CD4-positive, alpha-beta T cell treated with Interleukin-6 at 100 ng/mL for 8 hours (primary cell): ENCODE measurements at places on chromosomes 2 and 18.

- no peak for DNase-seq
Observed at GRCh38 chr2:42792087-42792582, 248 bp downstream of the HAAO start.

DNA sequence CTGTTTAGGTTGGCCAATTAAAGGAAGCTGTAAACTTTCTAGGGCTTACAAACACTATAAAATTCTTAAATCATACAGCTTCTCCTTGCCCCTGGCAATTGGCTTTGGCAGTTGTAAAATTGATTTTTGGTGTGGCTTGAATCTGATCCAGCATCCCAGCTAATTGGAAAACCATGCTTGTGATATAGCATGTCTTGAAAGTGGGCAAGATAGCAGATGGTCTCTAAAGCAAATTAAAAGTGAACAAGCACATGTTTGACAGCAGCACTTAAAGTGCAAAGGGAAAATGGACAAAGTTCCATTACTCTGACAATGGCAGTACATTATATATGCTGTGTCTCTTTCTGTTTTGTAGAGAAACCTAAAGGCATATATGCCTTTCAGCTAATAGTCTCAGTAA lies 302.9 kb upstream of the NXPH2 start:
- DNase-seq: no peak

DNA sequence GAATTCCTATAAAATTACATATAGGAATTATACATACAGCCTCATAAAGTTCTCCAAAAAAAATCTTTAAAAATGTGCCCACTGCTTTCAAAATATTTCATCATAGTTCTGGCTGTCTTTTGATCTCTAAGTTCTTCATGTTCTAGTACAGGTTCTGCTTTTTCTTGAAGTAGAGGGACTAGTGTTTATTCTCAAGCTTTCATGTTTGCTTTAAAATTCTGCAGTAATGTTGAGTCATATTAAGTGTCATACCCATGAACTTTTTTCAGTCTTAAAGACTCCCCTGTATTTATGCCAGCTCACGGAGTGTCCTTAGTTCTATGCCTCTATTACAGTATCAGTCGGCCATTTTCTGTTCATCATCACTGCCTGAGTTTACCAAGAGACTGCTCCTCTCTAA lies 54.8 kb upstream of the CCDC141 start:
- no peak for DNase-seq

- DNase-seq: no peak
Observed at GRCh38 chr2:225317186-225317585, 82.3 kb upstream of the NYAP2 start.

- DNase-seq: no peak
Observed at GRCh38 chr2:240972201-240972600, 26.2 kb upstream of the SNED1 start.

GRCh38 chr18:908758-909724 lies 4.4 kb downstream of the ADCYAP1 start:
- DNase-seq: no peak

- no peak for DNase-seq
Observed at GRCh38 chr18:73199151-73199550, 331.4 kb upstream of the NETO1 start.

GRCh38 chr2:69554981-69555380 lies 88.6 kb downstream of the AAK1 start:
- DNase-seq: no peak

DNA sequence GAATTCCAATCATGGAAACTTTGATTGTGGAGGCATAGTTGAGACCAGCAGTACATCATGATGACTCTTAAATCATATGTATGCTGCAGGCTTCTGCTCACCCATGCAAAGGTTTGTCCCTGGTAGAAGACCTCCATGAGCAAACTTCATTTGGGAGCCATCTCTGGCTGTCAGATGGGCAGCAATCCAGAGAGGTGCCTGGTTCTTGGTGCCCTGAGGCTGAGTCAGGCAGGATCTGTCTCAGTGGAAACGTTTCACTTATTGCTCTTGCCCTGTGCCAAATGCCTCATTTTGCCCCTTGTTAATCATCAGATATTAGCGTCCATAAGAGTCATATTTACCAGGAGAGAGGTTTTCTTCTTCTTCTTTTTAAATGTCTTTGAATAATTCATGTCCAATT lies 151.5 kb upstream of the CELF4 start:
- DNase-seq: no peak

- no peak for DNase-seq
Observed at GRCh38 chr2:198991431-198991830, 466.3 kb downstream of the SATB2 start.

DNA sequence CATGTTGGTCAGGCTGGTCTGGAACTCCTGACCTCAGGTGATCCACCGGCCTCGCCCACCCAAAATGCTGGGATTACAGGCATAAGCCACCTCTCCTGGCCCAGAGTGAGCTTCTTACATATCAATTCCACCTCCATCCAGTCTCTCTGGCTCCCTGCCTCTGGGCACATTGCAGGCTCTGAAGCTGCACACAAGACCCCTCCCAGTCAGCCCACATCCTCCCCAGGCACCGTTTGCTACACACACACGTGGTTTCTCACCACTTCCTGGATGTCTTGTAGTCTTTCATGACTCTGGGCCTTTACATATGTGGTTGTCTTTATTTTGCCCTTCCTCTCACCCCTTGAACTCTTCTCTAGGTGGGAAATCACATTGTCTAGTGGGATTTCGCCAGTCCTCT lies 64.0 kb upstream of the CABLES1 start:
- DNase-seq: peak; percentile 90

DNA sequence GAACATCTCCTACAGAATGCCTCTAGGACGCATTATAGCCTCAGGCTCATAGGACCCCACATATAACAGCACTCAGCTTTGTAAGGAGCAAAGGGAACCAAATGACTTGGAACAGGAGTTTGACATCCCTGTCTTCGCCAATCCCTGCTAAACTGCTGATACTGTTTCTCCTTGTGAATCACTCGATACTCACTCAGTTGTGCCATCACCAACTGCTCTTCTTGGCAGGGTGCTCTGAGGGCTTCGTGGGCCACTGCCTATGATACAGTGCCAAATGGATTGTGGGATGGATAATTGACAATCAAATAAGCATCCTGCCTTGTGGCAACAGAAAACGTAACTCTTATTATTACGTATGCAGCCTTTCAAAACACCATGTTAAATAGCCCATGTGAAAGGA lies 396.3 kb downstream of the RIT2 start:
- no peak for DNase-seq

DNA sequence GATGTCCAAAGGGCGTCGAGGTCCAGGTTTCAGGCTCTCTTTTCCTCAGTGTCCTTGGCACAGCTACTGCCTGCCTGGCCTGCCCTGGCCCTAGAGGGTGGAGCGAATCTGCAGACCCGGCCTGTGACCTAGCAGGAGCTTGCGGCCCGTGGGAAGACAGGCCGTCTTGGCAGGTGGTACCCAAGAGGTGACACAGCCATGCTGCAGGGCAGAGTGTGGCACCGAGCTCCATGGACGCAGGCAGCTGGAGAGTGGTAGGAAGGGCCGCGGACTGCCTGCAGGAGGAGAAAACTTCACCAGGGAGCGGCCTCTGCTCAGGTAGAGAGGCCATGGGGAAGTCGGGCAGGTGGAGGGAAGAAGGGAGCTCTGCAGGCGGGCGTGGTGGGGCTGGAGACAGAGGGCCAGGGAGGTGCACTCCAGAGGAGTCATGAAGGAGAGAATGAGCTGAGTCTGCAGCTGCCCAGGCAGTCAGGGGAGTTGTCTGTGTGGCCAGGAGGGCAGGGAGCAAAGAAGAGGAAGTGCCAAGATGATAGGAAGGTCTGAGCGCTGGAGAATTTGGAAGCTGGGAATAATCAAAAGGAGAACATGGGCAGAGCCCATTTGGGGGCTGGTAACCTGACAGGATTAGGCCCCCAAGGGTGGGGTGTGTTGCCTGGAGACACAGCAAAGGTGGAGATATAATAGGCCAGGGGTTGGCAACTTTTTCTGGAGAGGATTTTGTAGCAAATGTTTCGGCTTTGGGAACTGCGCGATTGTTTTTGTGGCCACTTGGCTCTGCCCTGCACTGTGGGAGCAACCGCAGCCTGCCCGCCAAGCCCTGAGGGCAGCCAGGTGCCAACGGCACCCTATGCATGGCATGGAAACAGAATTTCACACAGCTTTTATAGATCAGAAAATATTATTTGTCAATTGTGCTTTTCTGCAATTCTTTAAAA lies 154.4 kb upstream of the PXDN start:
- DNase-seq: no peak

- DNase-seq: no peak
Observed at GRCh38 chr2:191187105-191187829, 36.5 kb upstream of the STAT4 start.

GRCh38 chr18:44771572-44771955 lies 90.9 kb downstream of the SETBP1 start:
- DNase-seq: no peak

DNA sequence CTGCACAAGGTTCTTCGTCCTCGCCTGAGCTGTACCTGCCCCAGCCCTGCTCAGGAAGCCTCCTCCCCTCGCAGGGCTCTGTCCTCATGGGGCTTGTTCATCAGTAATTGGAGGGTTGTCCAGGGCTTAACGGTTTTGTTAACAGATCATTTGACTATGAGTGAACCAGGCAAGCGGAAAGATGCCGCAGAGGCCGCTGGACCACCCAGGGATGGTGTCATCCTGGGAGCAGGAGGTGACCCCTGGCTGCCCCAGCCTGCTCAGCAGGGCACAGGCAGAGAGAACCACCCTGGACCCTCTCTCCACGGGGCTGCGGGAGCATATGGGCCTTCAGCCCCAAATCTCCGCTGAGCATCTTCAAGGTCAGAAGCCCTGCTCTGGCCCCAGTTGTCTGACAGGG lies 264.3 kb downstream of the KLHL29 start:
- no peak for DNase-seq

DNA sequence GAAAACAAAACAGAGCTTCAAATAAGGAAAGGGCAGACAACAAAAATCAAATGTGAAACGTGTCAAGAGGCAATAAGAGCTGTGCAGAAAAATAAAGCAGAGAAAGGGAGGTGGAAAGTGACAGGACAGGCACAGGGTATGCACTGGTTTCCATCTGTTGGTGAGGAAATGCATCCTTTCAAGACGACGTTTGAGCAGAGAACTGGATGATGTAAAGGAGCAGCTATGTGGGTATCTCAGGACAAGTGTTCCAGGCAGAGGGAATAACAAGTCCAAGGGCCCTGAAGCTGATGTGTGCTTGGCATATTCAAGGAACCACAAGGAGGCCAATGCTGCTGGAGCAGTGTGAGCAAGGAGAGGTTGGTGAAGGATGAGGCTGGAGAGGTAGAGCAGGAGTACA lies 168.9 kb upstream of the SERPINE2 start:
- DNase-seq: no peak

- peak; percentile 60 for DNase-seq
Observed at GRCh38 chr2:218166791-218167190, at the start of gene CXCR1. Gene CXCR1 (minus strand): TSS chr2:218166962. CDS start chr2:218165211, 1,751 bp downstream.

DNA sequence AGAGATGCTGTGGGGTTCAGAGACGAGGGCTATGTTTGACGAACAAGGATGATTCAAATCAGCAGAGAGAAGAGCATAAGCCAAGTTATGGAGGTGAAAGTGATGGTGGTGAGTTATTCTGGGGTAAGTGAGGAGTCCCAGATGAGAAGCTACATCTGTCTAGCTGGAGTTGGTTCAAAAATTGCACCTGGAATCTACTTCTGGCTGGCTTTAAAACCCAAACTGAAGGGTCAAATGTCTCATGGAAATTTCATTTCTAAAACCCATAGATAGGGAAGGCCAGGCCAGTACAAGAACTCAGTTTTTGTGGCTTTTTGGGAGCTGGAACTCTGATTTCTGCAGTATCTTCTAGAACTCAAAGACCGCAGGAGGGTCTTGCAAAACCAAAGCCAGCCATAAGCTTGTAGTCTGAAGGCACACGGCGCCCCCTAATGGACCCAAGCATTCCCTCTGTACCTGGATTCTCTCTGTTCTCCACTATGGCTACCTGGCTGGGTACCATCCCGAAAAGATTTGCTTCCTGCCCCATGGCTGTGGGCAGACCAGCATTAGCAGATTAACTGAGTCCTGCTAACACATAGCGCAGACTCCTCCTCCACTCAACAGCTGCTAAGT lies 229.1 kb upstream of the SLC14A2 start:
- no peak for DNase-seq

GRCh38 chr18:11035814-11036495 lies 113.4 kb downstream of the PIEZO2 start:
- no peak for DNase-seq

DNA sequence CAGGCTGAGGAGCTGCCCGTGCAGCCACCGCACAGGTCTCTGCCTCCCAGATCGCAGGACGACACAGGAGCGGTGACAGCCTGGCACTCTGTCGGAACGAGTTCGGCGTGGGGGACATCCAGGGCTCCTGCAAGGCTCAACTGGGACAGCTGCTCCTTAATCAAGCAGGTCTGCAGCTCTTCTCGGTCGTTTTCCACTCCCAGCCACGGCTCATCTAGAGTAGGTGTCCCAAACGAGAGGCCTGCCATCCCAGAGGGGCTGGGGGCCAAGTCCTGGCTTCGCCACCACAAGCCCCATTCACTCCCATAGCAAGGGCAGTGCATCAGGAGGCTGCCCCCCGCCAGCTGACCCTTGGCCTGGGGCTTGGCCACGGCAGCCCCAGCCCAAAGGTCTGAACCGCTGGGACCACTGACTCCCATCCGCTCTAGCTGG lies 22.5 kb downstream of the PASK start:
- no peak for DNase-seq

- no peak for DNase-seq
Observed at GRCh38 chr2:159904959-159905305, 106.9 kb upstream of the CD302 start.

- no peak for DNase-seq
Observed at GRCh38 chr2:123840016-123840415, 185.1 kb upstream of the CNTNAP5 start.

DNA sequence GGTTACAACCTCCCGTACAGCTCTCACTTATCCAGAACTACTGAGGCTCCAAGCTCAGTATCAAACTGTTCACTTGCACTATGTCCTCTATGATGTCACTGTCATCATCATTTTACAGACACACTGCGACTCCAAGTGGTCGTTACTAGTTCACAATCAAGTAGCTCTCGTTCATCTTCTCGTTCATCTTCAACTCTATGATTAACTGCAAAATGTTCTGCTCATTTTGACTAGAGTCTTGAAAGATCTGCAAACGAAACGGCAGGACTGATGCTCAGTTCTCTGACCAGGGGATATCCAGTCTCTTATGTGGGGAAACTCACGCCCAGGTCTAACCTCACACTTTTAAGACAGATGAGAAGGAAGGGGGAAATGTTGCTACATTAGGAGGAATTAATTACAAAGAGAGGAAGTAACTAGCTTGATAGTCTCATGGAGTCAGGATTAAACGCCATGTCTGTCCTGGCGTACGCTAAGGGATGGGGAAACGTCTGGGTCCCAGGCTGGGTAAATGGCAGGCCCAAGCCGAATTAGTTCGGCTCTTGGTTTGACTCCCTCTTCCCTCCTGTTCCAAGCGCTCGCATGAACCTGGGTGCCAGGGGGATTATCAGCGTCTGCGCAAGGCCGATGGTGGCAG lies 794 bp upstream of the CHCHD5 start:
- no peak for DNase-seq

- no peak for DNase-seq
Observed at GRCh38 chr2:7895289-7895688, 786.6 kb upstream of the ID2 start.

DNA sequence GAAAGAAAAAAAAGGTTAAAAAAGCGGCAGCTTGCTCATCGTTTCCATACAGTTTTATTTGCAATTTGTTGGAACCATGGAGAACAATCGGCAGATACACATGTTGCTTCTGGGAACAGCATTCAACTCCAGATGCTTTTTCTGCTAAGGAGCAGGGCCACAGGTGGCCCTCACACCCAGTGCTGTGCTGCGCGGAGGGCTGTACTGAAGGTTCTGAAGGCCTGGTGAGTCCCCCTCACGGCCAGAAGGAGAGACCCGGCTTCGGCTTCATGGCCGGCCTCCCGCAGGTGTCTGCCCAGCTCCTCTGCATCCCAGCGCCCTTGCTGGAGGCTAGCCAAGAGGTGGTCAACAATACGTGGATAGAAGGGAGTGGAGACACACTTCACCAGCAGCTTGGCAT lies 394.3 kb downstream of the NBAS start:
- no peak for DNase-seq
